Immature natural killer cell (primary cell): ENCODE measurements at places on chromosomes 13 and 19.

- peaks cover 62% of the 10 kb centered on the region for H3K4me1 ChIP-seq
- DNase-seq: no peak
- H3K36me3 ChIP-seq: peaks cover 10% of the 10 kb centered on the region
- H3K27me3 ChIP-seq: peaks cover 2% of the 10 kb centered on the region
- H3K27ac ChIP-seq: peak overlapping the region; percentile 91
Observed at GRCh38 chr19:16117594-16118033, 5.9 kb downstream of the RAB8A start.

GRCh38 chr13:93216122-93216521, 10.5 kb upstream of the GPC6 start:
- no peak overlapping the region for H3K4me3 ChIP-seq
- no peak for DNase-seq
- H3K27ac ChIP-seq: no peak overlapping the region
- no peaks in the 10 kb centered on the region for H3K36me3 ChIP-seq

- H3K27ac ChIP-seq: peak overlapping the region; percentile 94
- H3K4me3 ChIP-seq: peak overlapping the region; percentile 99
- H3K36me3 ChIP-seq: peaks cover 13% of the 10 kb centered on the region
- no peak for DNase-seq
Observed at GRCh38 chr19:38931521-38931793, 713 bp downstream of the MRPS12 start.

- H3K27me3 ChIP-seq: peaks cover 4% of the 10 kb centered on the region
- no peaks in the 10 kb centered on the region for H3K4me1 ChIP-seq
Observed at GRCh38 chr13:92418818-92419412, 807.7 kb upstream of the GPC6 start.

GRCh38 chr19:54421521-54421920, 6.3 kb downstream of the TTYH1 start:
- no peaks in the 10 kb centered on the region for H3K36me3 ChIP-seq
- no peak for DNase-seq
- peaks cover 10% of the 10 kb centered on the region for H3K27me3 ChIP-seq
- H3K4me1 ChIP-seq: peaks cover 18% of the 10 kb centered on the region

- DNase-seq: no peak
- H3K36me3 ChIP-seq: peaks cover 3% of the 10 kb centered on the region
- H3K4me3 ChIP-seq: no peak overlapping the region
- H3K4me1 ChIP-seq: peaks cover 35% of the 10 kb centered on the region
- H3K27ac ChIP-seq: no peak overlapping the region
Observed at GRCh38 chr19:42191855-42192254, 25.6 kb downstream of the DEDD2 start.
